ENCODE measurements at places on chromosomes 5 and 9.

GRCh38 chr5:6576861-6577501 lies 55.9 kb downstream of the NSUN2 start:
- no peak for DNase-seq

- no peak for DNase-seq
These were observed 737 bp downstream of the RNF180 start for GRCh38 chr5:64166201-64166959.

DNA sequence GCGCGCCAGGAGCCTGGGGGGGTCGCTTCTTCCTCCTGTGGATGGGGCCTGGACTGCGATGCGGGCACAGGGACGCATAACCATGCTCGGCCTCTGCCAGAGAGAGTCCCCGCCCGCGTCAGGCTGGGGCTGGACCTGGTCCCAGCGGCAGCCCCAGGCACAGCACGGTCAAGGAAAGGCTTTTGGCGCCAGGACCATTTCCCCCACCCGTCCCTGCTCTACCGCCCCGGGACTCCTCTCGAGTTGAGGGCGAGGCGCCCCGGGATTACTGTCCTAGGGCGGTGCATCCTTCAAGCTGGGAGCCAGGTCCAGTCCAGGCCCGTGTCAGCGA lies 341 bp downstream of the MXD3 start:
- no peak for DNase-seq

DNA sequence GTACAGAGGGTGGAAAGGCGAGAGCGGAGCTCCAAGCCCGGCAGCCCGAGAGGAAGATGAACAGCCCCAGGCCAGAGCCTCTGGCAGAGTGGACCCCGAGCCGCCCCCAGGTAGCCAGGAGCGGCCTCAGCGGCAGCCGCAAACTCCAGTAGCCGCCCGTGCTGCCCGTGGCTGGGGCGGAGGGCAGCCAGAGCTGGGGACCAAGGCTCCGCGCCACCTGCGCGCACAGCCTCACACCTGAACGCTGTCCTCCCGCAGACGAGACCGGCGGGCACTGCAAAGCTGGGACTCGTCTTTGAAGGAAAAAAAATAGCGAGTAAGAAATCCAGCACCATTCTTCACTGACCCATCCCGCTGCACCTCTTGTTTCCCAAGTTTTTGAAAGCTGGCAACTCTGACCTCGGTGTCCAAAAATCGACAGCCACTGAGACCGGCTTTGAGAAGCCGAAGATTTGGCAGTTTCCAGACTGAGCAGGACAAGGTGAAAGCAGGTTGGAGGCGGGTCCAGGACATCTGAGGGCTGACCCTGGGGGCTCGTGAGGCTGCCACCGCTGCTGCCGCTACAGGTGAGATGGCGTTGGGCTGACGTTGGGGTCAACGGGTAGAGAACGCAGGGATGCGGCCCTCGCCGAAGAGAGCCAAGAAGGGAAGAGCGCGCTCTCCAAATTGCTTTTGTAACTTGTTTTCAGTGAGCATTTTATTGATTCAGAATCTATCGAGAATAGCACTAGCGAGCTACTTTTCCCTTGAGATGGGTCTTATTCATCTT lies at the start of gene PTGER4:
Gene PTGER4 (plus strand): TSS at position 3 of the 769 bp plus-strand sequence. CDS start 1,079 bp downstream, outside the sequence.
- DNase-seq: peak; percentile 22

- DNase-seq: no peak
These were observed 296.5 kb upstream of the ITGA1 start for GRCh38 chr5:52491071-52491787.

DNA sequence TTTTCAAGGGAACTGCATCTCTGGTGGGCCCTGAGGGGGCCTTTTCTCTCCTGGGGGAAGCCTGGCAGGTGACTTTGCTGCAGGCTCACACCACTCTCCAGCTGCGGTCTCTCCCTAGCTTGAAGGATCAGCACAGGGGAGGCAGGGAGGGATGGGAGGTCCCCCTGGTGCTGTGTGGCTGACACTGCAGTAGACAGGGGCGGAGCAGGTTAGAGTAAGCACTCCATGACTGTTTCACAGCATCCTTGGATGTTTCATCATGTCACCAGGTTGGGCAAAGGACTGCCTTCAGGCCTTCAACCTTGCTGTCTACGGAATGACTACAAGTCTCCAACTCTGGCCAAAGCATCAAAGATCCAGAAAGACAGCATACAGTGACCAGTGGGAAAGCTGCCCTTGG lies 470.7 kb downstream of the CDK5RAP2 start:
- no peak for DNase-seq

DNA sequence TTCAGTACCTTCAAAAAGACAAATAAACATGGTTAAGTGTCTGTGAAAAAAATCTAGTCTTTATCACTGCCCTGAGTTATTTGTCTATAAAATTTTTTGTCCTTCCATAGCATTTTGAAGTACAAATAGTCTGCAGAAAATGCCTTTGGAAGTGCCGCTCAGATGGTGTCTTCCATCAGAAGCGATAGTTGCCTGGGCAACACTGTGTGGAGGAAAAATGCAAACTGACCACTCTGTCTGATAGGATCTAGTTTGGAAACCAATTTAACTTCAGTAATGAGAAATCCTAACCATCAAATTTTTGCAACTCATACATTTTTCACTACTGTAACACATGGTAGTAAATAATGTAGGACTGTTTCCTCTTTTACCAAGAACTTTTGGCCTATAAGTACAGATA lies 449.9 kb downstream of the PRELID2 start:
- no peak for DNase-seq

DNA sequence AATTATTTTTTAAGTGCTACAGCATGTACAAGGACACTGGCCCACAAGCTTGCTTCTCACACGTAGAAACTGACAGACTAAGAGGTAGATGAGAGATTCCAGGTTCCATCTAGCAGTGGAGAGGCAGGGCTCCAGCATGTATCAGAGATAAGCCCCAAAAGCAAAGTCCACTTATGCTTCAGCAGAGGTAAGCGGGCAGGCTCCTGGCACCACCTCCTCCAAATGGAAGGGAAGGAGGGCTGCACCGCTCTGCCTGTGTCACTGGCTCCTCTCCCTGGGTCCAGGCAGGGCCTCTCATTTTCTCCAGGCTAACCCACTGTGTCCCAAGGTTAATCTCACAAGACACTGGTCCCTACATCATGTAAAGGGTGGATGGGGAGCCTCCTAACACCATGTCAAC lies 15.9 kb downstream of the GRHPR start:
- DNase-seq: no peak

GRCh38 chr5:167840527-167841130 lies 450.8 kb upstream of the WWC1 start:
- no peak for DNase-seq

- no peak for DNase-seq
These were observed 775 bp upstream of the LHX2 start for GRCh38 chr9:124010665-124011321.

DNA sequence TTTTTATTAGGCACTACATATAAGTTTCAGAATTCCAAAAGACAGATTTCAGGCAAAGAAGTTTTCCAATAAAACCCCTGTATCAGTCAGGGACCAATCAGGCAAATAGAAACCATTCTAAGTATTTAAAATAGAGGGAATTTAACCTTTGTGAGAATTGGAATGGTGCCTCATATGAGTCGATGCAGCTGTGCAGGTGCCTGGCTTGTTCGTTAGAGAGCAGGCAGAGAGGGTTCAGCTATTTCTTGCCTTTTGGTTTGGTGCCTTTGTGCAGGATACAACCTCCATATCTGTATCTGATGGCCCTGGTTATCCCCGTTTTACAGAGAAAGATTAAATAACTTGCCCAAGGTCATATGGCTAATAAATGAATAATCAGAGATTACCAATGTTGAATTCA lies 6.0 kb upstream of the DDX4 start:
- DNase-seq: no peak

- DNase-seq: no peak
These were observed 90.7 kb downstream of the PPARGC1B start for GRCh38 chr5:149820536-149821510.

GRCh38 chr5:59037453-59037852 lies 454.6 kb downstream of the RAB3C start:
- no peak for DNase-seq

- no peak for DNase-seq
These were observed 831 bp downstream of the INPP5E start for GRCh38 chr9:136438548-136439480.

DNA sequence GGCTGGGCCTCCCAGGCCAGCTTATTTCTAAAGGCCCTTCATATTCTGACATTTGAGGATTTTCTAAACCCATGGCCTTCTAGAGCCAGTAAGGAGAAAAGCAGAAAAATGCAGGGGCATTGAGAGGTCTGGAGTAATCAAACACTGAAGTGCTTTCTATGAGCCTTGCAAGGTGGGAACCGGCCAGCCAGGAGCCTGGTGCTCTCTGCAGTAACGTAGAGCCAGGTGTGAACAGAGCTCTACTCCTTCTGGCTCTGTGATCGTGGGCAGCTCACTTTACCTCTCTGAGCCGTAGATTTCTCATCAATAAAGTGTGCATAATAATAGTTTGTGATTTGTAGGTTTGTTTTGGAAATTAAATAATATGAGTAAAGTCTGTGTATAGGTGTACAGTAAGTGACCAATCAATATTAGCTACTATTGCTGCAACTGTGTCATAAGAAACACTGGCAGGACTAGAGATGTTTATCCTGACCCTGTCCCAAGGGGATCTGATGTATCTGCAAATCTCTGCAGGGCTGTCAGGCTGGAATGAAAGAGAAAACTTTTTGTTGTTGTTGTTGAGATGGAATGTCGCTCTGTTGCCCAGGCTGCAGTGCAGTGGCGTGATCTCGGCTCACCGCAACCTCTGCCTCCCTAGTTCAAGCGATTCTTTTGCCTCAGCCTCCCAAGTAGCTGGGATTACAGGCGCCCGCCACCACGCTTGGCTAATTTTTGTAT lies 2.7 kb downstream of the SYNPO start:
- DNase-seq: no peak

- DNase-seq: no peak
These were observed 206.4 kb downstream of the C9orf50 start for GRCh38 chr9:129414377-129414992.

Measured in activated naive CD4-positive, alpha-beta T cell (primary cell).